ENCODE measurements at places on chromosomes 13 and 19. TPM values are rescaled to one million over a fixed set of nuclear protein-coding genes. Genes with fewer than 3 reads are reported as not detected.

LILRB3 gene
- total RNA-seq = not detected

RYR1 gene
- 0.05 TPM for total RNA-seq

GRCh38 chr19:50520822-50521465 is 7.2 kb upstream of the ASPDH start:
- no peaks in the 10 kb centered on the region for H3K36me3 ChIP-seq
- H3K27me3 ChIP-seq = no peaks in the 10 kb centered on the region
- H3K27ac ChIP-seq = no peak overlapping the region
- no peak overlapping the region for H3K4me3 ChIP-seq
- no peak for DNase-seq
- H3K4me1 ChIP-seq = no peaks in the 10 kb centered on the region

CCDC122 gene
- 6.7 TPM for total RNA-seq

- no peak overlapping the region for H3K4me3 ChIP-seq
Measured at GRCh38 chr19:52646571-52647217, 8.5 kb upstream of the ZNF83 start.

DNA sequence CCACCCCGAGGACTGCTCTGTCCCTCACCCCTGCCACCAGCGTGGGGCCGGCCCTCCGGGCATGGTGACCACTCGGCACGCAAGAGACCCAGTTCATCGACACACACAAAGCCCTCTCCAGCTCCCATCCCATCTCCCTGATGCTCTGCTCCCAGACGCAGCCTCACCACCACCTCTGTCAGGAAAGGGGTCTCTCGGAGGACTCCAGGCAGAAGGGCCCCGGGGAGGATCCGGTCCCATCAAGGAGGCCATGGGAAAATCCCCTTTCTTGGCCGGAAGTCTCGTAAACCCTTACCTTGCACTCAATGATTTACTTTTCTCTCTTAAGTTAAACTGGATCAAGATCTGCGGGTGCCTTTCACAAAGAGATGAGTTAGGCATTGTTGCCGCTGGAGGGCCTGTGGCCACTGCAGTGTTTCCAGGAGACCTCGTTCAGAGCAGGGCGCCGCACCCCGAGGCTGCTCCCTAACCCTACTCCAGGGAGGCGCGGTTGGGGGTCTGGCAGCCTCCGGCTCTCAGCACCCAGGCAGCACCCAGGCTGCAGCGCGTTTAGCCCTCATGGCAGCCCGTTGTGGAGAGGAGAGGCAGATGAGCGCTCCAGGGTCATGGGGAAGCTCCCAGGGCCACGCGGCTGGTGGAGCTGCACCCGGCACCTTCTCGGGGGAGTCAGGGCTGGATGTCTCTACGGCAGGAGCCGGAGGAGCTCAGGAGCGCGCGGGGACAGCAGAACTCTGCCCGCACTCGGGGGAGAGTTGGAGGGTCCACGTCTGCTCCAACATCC is 31.0 kb downstream of the C2CD4C start:
- peaks cover 2% of the 10 kb centered on the region for H3K27me3 ChIP-seq
- no peaks in the 10 kb centered on the region for H3K36me3 ChIP-seq
- H3K4me1 ChIP-seq = peaks cover 4% of the 10 kb centered on the region
- no peak overlapping the region for H3K4me3 ChIP-seq

- no peaks in the 10 kb centered on the region for H3K36me3 ChIP-seq
- no peaks in the 10 kb centered on the region for H3K27me3 ChIP-seq
- no peak for DNase-seq
- no peaks in the 10 kb centered on the region for H3K4me1 ChIP-seq
- no peak overlapping the region for H3K4me3 ChIP-seq
Measured at GRCh38 chr13:109214393-109214792, 572.0 kb downstream of the IRS2 start.

KCNJ14 gene
- total RNA-seq = 1.4 TPM

- H3K36me3 ChIP-seq = no peaks in the 10 kb centered on the region
- no peak overlapping the region for H3K4me3 ChIP-seq
- H3K27me3 ChIP-seq = no peaks in the 10 kb centered on the region
- DNase-seq = peak; percentile 86
Measured at GRCh38 chr13:43838909-43839308, 40.6 kb downstream of the CCDC122 start.

MYH14 gene
- total RNA-seq = not detected

ATP12A gene
- 0.19 TPM for total RNA-seq

GRCh38 chr13:40479196-40479845 is 187.1 kb downstream of the FOXO1 start:
- no peaks in the 10 kb centered on the region for H3K27me3 ChIP-seq
- H3K4me1 ChIP-seq = peaks cover 13% of the 10 kb centered on the region
- no peak for DNase-seq
- H3K36me3 ChIP-seq = no peaks in the 10 kb centered on the region

KLK3 gene
- not detected for total RNA-seq

DNA sequence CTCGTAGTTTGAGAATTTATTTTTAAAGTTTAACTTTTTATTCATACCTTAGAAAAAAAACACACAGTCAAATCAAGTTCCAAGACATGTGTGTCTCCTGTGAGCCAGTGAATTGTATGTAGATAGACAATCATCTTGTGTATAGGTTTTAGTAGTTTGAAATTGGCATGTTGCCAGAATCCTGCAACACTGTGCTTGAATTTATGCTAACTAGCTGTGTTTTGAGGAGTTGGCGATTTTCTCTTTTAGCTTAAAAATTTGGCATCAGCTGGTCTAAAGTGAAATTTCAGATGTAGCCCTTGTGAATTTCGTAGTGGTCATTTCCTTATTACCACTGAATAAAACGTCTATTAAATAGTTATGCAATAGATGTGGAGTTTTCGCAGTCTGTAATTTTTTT is 213.2 kb downstream of the ATP8A2 start:
- no peak for DNase-seq
- no peaks in the 10 kb centered on the region for H3K36me3 ChIP-seq
- H3K4me3 ChIP-seq = no peak overlapping the region

S1PR4 gene
- total RNA-seq = not detected

F10 gene
- not detected for total RNA-seq

DNA sequence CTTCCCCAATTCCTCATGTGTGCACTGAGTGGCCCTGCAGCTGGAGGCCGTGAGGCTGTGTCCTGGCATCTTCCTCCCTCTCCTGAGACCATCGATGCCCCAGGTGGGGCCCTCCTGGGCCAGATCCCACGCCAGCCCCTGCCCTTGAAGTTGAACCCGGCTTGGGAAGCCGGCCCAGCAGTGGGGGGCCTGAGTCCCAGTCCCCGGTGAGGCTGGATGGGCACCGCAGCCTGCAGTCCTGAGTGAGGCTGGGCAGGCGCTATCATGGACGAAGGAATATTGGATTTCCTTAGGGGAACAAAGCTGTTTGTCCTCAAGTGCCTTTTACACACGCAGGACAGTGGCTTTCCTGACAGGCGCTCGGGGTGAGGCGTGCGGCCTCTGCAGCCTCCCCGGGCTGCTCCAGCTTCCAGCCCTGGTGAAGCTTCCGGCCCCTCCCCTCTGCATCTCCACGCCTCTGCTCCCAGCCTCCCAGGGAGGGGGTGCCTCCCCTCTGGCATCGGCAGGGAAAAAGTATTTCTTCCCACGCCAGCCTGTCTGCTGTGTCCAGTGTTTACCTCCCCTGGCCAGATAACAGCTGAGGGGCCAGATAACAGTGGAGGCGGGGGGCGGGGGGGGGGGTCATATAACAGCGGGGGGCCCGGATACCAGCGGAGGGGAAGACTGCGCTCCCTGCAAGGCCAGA is 159.5 kb downstream of the KDM4B start:
- peaks cover 26% of the 10 kb centered on the region for H3K4me1 ChIP-seq
- DNase-seq = peak; percentile 72
- no peak overlapping the region for H3K27ac ChIP-seq

DNA sequence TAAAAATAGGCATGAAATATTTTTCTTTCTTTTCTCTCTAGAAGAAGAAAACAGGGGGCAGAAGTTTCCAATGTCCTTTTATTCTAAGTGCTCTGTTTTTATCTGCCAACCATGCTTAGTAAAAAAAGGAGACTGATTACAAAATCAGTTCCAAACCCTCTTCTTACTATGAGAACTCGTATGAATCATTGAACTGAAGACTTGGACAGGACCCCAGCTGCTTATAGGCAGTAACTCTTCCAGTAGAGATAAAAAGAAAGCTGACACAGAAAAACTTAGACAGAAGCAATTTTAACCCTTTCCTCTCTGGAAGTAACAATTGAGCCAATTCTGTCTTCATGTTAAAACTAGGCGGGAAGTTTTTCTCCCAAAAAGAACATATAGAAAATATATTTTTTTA is 24.5 kb upstream of the FREM2 start:
- H3K27ac ChIP-seq = no peak overlapping the region
- H3K36me3 ChIP-seq = no peaks in the 10 kb centered on the region
- no peaks in the 10 kb centered on the region for H3K4me1 ChIP-seq
- DNase-seq = peak; percentile 81

COL4A1 gene
- 2,489 TPM for total RNA-seq

- no peak overlapping the region for H3K4me3 ChIP-seq
- no peak for DNase-seq
- H3K27ac ChIP-seq = no peak overlapping the region
- H3K4me1 ChIP-seq = no peaks in the 10 kb centered on the region
- H3K36me3 ChIP-seq = no peaks in the 10 kb centered on the region
Measured at GRCh38 chr19:2650515-2650914, 52.0 kb downstream of the GNG7 start.

All from astrocyte (in vitro differentiated cells and primary cell).